ENCODE measurements at places on chromosomes 1 and 21.
A peak's percentile ranks its signal among the peaks of the same experiment; 100 is the strongest.

GRCh38 chr1:245760301-245760700 lies 605.5 kb downstream of the KIF26B start:
- no peak for DNase-seq

GRCh38 chr1:182394055-182394775 lies 2.6 kb upstream of the GLUL start:
- no peak for DNase-seq

DNA sequence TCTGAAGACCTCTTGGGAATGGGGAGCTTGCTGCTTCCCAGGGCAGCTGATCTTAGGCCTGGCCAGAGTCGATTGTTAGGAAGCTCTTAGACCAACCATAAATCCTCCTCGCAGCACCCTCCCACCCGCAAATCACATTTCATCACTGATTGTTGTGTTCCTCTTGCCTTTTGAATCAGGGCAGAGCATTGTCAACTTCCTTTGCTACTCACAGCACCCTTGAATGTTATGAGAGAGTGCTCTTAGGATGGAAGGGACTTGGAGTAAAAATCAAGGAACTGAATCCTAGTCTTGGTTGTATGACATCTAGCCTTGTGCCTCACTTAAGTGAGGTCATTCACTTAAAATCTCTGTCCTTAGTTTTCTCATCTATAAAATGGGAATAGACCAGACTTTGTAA lies 3.0 kb downstream of the VASH2 start:
- DNase-seq: no peak

- no peak for DNase-seq
These were observed 119.6 kb downstream of the LRRC53 start for GRCh38 chr1:74392840-74393239.

DNA sequence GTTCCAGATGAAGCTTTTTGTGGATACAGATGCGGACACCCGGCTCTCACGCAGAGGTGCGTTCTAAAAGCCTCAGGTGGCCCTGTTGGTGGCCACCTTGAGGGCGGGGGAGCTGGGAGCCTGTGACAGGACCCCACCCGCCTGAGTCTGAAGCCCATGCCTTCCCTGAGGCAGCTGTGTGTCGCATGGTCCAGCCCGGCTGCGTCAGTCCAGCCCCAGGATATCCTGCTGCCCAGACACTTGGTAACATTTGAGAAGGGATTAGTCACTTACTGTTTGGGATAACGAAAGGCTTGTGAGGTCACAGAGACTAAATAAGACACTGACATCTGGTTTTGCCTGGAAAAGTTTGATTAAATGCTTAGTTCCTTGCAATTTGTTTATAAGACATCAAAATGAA lies 68.9 kb downstream of the UCK2 start:
- peak; percentile 89 for DNase-seq

- DNase-seq: no peak
These were observed 1.1 kb upstream of the CSF1 start for GRCh38 chr1:109909561-109909960.

DNA sequence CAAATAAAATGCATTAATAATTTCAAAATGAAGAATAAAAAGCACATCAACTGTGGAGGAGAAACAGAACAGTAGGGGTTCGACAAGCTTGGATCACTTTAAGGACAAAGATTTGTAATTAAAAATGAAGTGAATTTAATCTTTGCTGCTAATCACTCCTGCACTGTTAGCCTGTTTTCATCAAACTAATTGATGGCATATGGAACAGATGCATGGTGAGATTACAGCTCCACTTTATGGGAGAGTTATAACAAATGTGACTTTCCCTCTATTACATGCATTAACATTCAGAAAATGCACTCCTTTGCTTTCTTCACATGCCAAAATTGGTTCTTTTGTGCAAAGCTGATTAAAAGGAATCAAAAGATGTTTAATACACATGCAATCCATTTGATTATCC lies 207.2 kb upstream of the C21orf91 start:
- DNase-seq: no peak

DNA sequence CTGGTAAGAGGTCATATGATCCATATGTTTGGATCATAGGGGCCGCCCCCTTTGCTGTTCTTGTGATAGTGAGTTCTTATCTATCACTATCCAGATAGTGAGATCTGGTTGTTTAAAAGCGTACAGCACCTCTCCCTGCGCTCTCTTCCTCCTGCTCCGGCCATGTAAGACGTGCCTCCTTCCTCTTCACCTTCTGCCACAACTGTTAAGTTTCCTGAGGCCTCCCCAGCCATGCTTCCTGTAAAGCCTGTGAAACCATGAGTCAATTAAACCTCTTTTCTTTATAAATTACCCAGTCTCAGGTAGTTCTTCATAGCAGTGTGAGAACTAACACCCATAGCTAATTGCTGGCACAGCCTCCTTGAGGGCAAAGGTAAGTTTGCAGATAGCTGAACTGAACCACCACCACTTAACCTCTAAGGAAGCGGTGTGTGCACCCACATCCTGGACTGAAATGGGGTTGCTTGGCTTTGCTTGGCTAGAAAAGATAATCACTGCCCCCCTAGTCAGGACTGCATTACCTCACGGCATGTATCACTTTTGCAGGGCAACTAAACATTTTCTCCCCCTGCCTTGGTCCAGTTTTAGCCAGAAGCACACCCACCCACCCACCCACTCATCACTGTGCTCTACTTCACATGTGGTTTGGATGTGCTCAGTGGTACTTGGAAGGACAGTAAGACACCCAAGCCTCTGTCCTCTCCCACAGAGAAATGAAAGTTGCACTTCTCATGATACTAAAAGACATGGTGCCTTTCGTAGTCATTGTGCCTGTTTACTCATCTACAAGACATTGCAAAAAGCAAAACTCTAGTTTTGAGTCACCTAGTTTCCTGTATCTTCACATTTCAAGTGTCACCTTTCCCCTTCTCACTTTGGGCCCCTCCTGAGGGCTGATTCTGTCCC lies 23.1 kb upstream of the PTAFR start:
- no peak for DNase-seq

GRCh38 chr1:3352299-3352951 lies 102.0 kb upstream of the ARHGEF16 start:
- peak; percentile 52 for DNase-seq

GRCh38 chr1:169081503-169082123 lies 24.9 kb upstream of the ATP1B1 start:
- DNase-seq: peak; percentile 18

DNA sequence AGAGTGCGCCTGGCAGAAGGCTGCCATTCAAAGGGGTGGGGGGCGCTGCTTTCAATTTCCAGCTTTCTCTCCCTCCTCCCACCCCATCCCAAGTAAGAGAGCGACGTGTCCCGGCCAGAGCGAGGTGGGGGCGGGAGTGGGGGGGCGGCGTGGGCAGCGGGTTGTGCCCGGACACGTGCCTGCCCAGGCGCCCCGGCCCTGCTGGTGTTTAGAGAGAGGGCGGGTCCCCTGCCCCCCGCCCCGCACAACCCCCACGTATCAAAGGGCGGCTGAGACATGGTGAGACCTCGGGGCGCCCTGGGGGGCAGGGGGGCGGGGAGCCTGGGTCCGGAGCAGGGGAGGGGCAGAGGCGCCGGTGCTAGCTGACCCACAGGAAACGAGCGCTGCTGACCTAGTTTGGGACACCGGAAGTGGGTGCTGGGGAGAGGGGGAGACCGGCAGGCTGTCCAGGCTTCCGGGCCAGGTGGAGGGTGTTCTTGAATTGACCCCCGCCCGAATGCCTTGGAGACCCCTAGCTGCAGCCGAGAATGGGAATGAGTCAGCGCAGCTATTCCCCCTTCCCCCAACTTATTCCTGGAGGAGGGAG lies 1.3 kb downstream of the ZBTB7B start:
- no peak for DNase-seq

DNA sequence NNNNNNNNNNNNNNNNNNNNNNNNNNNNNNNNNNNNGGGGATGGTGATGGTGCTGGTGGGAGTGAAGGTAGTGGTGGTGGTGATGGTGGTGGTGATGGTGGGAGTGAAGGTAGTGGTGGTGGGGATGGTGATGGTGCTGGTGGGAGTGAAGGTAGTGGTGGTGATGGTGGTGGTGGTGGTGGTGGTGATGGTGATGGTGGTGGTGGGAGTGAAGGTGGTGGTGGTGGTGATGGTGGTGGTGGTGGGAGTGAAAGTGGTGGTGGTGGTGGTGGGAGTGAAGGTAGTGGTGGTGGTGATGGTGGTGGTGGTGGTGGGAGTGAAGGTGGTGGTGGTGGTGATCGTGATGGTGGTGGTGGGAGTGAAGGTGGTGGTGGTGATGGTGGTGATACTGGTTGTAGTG lies 93.6 kb downstream of the CRYAA start:
- DNase-seq: no peak

- peak; percentile 40 for DNase-seq
These were observed 8.3 kb downstream of the TSACC start for GRCh38 chr1:156346636-156347035.

DNA sequence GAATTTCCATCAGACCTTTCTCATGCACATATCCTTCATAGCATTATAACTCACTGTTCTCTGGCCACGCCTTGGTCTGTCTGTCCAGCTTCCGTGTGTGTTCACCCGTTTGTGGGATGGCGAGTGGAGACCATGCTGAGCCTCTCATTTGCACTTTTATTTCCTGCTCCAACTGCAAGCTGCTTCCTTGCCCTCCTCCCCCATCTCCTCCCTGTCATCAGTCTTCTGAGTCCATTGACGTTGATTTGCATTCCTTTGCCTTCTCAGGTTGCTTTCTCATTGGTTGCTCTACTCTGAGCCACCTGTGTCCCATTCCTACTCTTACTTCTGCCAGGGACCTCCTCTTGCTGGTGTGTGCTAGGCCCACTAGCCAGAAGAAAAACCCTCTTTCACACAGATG lies 146.4 kb downstream of the NOS1AP start:
- no peak for DNase-seq

- DNase-seq: no peak
These were observed 16.5 kb upstream of the ADARB1 start for GRCh38 chr21:45057886-45058285.

DNA sequence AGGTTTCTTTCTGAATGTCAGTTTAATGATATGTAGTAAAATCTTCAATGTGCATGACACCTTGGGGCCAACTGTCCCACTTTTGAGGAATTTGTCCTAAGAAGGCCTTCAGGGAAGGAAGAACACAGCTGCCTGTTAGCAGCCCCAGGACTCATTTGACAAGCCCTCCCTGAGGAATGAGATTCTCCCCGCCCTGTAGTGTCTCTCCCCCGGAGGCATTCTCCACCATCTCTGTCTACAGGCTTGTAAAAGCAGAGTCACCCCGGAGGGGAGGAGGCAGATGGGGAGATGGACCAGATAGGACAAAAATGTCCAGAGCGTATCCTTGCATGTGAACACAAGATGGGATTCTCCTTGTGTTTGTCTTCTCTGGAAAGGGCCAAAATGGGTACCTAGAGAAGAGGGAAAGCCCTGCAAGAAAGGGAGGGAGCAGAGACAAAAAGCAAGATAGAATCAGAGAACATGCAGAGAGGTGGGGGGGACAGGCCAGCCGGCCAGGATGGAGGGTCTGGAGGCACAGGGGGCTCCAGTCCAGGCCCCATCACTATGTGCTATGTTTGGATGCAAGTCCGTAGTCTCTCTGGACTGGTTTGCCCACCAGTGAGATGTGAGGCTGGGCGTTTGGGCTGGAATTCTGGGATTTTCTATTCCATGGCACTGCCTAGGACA lies 12.0 kb upstream of the WNT3A start:
- DNase-seq: no peak

DNA sequence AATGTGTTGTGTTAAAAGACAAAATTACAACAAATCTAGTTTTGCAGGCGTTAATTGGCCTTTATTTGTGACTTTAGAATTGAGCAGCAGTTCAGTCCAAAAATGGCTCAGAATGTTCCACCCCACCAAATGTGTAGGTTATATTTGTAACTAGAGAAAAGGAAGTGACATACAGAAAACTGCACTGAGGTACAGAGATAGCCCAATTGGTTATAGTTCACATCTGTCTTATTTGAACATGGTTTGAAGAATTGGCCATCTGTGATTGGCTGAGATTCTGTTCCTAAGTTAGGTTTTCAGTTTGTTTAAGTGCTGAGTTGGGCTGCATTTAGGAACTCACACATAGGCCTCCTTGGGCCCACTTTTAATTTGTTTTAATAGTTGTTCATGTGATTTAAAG lies 12.0 kb upstream of the FMO2 start:
- no peak for DNase-seq

DNA sequence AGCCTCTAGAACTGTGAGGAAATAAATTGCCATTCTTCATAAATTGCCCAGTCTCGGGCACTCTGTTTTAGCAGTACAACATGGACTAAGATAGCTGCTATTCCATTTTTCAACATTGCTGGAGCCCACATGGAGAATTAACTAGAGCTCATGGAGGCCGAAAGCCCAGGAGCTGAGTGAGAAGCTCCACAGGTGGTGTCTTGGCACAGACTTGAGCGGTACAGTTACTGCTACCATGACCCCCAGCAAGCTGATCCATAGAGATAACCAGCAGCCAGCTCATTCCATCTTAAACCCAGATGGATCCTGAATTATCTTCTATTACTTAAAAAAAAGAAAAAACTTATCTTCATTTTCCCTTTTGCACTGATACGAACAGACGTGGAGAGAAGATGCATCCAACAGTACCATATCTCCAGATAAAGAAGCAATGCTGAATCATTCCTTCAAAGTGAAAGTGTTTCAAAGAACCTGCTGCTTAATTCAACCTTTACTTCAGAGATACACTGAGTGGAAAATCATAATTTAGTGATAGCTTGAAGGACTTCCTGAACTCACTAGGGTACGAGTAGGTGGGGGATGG lies 115.1 kb downstream of the SETD4 start:
- no peak for DNase-seq

GRCh38 chr1:116764466-116764898 lies 10.3 kb downstream of the CD2 start:
- DNase-seq: no peak

DNA sequence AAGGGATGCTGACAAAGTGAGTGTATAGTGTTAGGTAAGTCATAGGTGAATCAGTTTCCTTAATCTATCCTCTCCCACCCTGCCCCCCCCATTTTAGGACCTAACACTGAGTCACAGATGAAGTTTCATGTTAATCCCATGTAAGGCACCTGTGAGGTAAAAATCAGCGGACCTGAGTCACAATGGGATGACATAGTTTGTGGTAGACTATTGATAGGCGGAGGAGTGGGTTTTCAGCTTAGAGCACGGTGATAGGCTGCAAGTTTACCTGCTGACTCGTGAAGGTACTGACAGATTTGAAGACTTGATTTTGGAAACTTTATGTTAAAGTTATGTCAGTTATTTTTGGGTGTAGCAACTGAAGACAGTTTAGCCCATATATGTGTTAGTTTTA lies 1.7 kb downstream of the TOR1AIP1 start:
- no peak for DNase-seq
